HS-27A (cell line): ENCODE measurements at places on chromosomes 7 and 10.

- DNase-seq = no peak
Observed at GRCh38 chr10:100943508-100943907, 25.8 kb upstream of the SEMA4G start.

- no peak for DNase-seq
Observed at GRCh38 chr10:131743190-131744151, 157.3 kb upstream of the PPP2R2D start.

GRCh38 chr10:7403620-7404019 is 7.2 kb downstream of the SFMBT2 start:
- DNase-seq = no peak

DNA sequence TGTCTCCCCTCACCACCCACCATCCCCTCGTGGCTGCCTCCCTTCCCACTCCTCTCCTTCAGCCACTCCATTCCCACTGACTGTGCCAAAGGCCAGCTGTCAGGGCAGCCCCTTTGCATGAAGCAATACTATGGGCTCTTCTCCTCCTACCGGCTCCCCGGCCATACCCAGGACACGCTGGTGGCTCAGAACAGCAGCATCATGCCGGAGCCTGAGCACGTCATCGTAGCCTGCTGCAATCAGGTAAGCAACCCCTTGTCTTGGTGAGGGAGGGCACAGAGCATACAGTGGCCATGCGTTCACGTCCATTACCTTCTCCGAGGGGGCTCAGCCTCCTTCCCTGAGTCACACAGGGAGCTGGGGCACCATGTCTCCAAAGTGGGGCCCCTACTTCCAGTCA is 11.6 kb downstream of the CHAT start:
- DNase-seq = no peak

DNA sequence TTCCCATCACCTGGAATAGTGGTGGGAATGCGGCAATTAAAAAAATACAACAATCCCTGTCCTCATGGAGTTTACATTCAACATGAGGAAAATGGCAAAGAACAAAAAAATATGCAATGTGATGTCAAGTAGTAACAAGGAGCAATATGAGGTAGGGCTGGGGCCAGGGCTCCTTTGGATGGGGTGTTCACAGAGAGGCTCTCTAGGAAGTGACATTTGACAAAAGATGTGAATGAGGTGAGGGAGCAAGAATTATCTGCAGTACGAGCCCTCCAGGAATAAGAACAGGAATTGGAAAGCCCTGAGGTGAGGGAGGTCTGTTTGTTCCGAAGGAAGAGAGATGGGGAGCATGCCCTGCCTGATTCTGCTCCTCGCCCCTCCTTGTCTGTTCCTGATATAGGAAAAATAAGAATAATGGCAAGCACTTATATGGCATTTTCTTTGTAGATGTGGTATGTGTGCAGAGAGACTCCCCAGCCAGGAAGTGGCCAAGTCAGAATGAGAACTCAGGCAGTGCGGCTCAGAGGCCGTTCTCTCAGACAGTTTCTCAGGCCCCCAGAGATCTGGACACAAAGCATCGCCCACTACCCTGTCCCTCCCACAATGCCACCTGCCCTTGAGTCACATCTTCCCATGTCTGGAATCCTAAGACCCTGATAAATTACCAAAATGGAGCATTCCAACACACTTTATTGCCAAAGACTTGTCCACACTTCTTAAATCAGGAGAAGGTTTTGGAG is 105.6 kb downstream of the APBB1IP start:
- DNase-seq = no peak

- DNase-seq = no peak
Observed at GRCh38 chr7:116998567-116999175, 45.4 kb downstream of the ST7 start.

DNA sequence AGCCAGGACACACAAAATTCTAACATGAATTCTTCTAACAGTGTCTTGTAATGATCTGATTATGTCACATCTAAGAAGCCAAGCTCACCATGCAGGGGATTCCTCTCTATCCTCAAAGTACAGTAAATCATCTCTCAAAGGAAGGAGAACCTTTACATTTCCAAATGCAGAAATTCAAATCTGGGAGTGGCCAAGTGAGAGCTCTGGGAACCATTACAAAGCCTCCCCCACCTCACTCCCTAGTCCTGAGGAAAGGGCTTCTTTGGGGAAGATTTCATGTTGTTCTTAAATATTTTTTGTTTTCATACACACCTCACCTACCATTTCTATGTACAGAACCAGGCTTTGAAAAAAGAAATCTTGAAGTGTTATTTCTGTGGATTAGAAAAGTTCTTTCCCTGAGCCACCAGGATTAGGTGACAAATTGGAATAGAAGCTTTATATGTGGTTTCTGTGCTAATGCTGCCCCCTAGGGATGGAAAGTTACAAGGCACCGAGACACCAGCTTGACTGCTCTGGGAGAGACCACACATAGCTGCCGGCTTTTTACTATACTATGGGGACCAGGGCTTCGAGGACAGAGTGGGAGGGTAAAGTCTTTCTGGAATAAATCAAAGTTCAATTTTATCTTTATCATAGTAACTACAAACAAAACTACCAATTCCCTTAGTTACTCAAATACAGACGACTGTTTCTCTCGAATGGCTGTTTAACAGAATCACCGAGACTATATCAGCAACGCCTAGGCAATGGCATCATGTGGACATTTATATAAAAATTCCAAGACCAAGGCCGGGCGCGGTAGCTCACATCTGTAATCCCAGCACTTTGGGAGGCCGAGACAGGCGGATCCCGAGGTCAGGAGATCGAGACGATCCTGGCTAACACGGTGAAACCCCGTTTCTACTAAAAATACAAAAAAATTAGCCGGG is 116.1 kb downstream of the RNF216 start:
- DNase-seq = peak; percentile 45

DNA sequence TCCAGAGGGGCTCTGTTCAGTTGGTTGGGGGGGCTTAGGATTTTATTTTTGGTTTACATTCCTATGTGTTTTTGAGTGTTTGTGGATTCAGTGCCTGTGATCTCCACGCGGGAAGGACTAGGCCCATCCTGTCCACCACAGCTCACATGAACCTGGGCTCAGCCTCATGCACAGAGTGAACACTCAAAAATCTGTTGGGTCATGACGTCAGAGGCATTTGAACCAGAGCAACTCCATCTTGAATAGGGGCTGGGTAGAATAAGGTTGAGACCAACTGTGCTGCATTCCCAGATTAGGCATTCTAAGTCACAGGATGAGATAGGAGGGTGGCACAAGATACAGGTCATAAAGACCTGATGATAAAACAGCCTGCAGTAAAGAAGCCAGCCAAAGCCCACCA is 133.3 kb downstream of the RAMP3 start:
- no peak for DNase-seq

DNA sequence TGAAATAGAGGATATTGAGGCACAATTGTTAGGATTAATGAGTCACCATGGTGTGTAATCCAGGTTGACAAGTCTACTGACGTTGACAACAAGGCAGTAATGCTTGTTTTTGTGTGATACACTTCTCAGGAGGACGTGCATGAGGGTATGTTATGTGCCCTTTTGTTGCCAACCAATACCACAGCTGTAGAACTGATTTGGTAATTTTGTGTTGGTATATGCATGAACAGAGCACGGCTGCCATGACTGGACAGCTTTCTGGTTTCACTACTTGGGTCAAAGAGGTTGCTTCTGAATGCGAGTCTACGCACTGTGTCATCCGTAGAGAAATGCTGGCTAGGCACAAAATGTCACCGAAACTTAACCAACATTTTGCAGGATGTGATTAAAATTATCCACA is 32.9 kb downstream of the PHTF2 start:
- no peak for DNase-seq
